ENCODE measurements at places on chromosomes 6 and 20. TPM values are rescaled to one million over a fixed set of nuclear protein-coding genes. Genes with fewer than 3 reads are reported as not detected.

IL17F gene
- total RNA-seq, result not detected

GPX5 gene
- not detected for total RNA-seq

SAMD3 gene
- 2.1 TPM for total RNA-seq

DEF6 gene
- total RNA-seq, result 17.4 TPM

BIRC7 gene
- not detected for total RNA-seq

KHDRBS2 gene
- not detected for total RNA-seq

DNA sequence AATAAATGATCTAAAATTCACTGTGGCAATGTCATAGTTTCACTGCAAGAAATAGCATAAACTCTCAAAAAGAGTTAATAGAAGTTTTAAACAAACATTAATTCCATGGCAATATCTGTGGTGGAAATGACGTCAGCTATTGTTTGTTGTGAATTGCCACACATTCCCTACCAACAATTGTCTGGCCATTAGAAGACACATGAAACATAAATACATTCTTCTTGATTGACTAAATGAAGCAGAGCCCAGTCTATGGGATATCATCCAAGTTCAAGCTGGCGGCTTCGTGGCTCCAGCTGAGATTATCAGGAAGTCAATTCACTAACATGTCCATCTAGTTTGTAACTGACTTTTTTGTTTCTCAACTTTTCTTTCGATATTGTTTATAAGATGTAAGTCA, 369.0 kb downstream of the ARHGAP18 start:
- no peak for DNase-seq

DNA sequence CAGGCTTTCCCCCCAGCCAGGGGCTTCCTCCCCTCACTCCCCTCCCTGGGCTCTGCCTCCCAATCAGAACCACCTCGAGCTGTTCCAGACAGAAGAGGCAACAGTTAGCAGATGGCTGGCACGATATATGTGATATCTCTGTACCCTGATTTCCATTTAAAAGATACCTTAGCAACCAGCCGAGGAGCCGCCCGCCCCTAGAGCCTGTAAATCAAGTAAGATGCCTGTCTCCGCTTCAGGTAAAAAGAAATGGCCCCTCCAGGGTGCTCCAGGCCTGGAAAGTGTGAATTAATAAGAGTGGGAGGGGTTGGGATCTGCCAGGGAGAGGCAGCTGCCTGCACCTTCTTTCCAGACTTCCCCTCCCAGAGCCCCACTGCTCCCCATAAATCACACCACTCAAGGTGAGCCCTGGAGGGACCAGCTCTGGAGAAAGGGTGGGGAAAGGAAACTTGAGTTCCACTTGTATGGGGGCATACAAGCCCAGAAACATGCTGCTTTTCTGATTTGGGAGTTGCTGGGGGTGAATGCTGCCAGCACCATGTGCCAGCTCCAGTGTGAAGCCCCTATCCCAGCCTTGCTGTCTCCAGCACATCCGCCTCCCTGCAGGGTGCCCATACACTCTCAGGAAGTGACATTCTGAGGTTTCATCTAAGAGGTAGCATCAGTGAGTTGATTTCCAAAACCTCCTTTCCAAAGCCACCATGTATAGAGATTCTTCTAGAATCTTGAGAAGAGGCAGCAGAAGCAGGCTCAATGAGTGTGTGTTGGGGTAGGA, 148.0 kb downstream of the LRFN2 start:
- no peak for DNase-seq

GRCh38 chr6:21708320-21708580, 114.7 kb downstream of the SOX4 start:
- DNase-seq, result no peak

DNA sequence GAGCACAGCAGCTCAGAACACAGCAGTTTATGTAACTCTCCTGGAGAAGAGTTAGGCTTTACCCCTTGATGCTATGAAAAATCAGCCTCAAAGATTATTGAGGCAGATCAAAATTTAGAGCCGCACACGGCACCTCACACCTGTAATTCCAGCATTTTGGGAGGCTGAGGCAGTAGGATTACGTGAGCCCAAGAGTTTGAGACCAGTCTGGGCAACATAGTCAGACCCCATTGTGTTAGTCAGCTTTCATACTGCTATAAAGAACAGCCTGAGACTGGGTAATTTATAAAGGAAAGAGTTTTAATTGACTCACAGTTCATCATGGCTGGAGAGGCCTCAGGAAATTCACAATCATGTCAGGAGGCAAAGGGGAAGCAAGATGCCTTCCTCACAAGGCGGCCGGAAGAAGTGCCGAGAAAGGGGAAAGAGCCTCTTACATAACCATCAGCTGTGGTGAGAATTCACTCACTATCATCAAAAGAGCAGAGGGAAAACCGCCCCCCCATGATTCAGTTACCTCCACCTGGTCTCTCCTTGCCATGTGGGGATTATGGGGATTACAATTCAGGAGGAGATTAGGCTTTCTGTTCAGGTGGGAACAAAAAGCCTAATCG, 87.7 kb downstream of the SGK1 start:
- DNase-seq, result no peak
